ENCODE measurements at places on chromosomes 7 and 10.

- no peak for DNase-seq
Observed at GRCh38 chr7:66267249-66267648, 62.1 kb downstream of the TPST1 start.

DNA sequence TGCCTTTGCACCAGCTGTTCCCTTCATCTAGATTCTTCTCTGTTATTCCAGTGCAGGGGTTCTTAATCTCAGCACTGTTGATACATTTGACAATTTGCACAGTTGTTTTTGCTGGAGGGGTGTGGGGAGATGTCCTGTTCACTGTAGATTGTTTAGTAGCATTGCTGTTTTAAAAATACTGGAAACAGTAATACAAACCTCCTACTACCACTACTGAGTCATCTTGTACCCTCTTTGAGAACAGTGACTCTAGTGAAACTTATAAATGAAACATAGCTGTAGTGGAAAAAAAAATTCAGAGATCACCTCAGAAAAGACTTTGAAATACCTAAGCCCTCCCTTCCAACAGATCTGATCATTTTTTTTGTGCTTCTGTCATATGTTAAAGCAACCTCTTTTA lies 154.8 kb upstream of the TMEM196 start:
- no peak for DNase-seq

- no peak for DNase-seq
Observed at GRCh38 chr10:78771260-78771659, 297.5 kb upstream of the ZMIZ1 start.

- DNase-seq = no peak
Observed at GRCh38 chr10:782751-783648, 93.5 kb upstream of the DIP2C start.

DNA sequence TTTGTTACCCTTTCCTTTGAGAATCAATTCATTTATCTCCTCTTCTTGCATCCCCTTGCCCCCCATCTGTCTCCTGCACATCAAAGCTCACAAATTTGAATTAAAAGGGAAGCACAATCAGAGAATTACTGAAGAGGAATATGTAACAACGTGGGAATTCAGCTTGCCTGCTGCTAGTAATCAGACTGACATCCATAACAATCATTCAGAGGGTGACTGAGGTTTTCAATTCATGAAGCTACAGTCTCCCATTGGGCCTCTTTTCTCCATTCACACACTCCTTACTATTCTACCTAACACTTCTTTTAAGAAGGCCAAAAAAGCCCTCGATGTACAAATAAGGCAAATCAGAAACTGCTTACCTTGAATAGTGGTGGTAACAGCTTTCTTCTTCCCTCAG lies 24.3 kb upstream of the DNA2 start:
- DNase-seq = no peak

DNA sequence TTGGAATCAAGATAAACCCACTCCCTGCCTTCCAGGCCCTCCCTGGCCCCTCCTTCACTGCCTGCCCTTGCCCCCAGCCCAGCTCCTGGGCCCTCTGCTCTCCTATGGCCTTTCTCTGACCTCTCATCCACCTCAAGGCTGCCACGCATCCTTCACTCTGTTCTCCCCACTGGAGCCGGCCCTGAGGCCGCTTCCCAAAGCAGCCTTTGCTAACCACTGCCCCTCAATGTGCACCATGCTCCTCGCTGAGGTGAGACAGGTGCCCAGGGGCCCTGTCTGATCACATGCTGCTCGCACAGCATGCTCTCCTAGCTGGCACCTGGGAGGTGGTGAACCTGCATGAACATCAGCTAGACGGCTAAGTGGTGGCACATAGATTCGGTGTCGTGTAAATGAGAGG lies 138.5 kb upstream of the RET start:
- no peak for DNase-seq

GRCh38 chr10:19347621-19348020 lies 299.0 kb downstream of the MALRD1 start:
- DNase-seq = no peak

- DNase-seq = no peak
Observed at GRCh38 chr7:1130021-1130990, 29.7 kb downstream of the ZFAND2A start.

- no peak for DNase-seq
Observed at GRCh38 chr10:131252567-131253276, 58.8 kb downstream of the TCERG1L start.

DNA sequence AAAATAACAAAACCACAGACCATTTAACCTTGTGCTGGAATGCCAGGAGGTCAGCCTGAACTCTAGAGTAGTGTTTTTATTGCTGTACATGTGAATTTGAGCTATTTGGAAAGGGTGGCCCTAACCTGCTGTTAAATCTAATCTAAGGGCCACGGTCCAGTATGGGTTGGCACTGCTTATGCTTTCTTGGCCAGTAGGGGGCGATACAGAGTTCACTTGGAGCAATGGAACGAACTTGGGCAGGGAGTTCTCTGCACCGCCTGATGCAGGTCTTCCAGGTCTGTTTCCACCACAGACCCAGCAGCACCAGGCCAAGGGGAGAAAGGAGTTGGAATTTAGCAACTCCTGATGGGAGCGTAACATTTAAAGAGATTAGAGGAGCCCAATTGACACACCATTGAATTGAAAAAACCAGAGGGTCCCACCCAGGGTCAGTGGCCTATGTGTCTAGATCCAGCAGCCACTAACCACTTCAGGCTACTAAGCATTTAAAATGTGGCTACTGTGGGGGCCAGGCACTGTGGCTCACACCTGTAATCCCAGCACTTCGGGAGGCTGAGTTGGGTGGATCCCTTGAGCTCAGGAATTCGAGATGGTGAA lies 75.7 kb upstream of the EFCAB10 start:
- no peak for DNase-seq

GRCh38 chr7:35624299-35625186 lies 70.4 kb downstream of the HERPUD2 start:
- peak; percentile 5 for DNase-seq

DNA sequence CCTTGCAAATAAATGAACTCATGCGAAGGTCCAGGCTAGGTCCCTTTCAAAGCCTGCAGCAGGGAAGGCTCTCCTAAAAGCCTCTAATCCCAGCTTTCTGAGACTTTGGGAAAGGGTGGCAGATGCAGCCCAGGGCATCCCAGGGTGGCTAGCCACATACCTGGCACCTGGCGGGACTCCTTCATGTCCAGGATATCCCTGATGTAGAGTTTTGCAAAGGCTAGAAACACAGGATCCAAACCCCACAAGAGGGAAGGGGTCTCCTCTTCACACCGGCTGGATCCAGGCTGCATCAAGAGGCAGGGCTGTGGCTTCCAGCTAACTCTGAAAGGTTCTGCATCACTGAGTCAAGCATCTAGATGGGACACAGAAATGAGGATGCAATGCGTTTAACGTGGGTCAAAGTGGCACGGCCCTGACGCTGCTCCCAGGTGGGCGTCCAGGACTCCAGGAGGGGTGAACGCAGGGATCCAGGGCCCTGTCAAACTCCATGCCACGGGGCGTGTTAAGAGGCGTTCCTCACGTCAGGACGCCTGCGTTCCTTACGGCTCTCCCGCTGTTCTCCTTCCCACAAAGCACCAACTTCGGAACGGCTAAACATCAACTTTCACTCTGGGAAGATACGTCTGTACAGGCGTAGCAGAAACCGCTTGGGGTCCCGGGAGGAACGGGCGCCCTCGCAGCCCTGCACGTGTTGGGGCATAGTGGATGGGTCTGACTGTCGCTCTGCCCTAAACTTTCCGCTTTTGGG lies 507 bp downstream of the STN1 start:
- no peak for DNase-seq

DNA sequence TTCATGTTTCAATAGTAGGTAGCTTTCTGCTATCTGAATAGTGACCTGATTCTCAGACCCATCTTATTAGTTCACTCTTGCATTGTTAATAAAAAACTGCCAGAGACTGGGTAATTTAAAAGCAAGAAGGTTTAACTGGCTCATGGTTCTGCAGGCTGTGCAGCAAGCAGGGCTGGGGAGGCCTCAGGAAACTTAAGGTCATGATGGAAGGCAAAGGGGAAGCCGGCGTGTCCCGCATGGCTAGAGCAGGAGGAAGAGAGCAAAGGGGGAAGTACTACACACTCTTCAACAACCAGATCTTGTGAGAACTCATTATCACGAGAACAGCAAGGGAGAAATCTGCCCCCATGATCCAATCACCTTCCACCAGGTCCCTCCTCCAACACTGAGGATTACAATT lies 185.2 kb upstream of the PITRM1 start:
- no peak for DNase-seq

GRCh38 chr7:39686261-39686924 lies 63.0 kb downstream of the RALA start:
- no peak for DNase-seq

DNA sequence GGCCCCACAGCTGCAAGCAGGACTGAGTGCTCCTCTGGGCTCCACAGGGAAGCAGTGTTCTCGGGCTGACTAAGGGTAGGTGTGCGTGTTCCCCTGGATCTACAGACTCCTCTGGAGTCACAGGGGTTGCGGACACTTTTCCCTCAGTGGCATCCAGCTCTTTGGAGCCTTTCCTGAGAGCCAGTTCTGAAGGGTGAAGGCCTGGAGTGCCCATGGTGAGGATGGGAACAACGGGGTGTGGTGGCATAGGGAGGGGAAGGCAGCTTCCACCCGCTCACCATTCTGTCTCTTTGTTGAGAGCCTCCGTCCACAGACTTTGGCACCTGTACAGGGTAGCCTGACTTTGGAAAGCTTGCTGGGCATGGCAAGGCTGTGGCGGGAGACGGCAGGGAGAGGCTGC lies 104.1 kb upstream of the PCBD1 start:
- no peak for DNase-seq

- no peak for DNase-seq
Observed at GRCh38 chr10:15120523-15120922, 23.4 kb downstream of the RPP38 start.
